ENCODE measurements at places on chromosomes 12 and 14.

DNA sequence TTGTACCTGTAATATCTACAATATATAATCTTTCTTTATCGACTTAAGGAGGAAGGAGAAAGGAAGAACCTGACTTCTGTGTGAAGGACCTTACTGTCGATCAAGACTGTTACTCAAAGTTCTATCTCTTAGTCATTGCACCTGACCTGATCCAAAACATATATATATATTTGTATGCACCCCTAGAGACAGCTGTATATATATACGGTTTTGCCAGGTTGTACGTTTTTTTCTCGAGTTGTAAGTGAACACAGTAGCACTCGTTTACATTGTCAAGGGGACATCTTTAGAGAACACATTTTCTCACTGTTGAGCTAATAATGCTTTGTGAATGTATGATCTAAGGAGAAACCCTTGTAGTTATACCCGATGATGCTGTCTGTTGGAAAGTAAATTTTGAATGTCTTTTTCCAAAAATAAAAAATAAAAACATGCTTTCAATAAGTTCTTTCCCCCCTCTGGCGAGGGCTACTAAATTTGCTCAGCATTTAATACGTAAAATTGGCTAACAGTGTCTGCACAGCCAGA, 536 bp upstream of the SLC35E3 start:
- DNase-seq: no peak

- no peak for DNase-seq
Observed at GRCh38 chr14:38481952-38482678, 226.2 kb upstream of the CLEC14A start.

- DNase-seq: no peak
Observed at GRCh38 chr14:76472199-76472723, 96.3 kb downstream of the ESRRB start.

- DNase-seq: no peak
Observed at GRCh38 chr12:52063082-52063924, 6.5 kb upstream of the ATG101 start.

- no peak for DNase-seq
Observed at GRCh38 chr12:43428088-43428600, 123.9 kb downstream of the ADAMTS20 start.

All from activated T-cell treated with anti-CD3 and anti-CD28 coated beads, Interleukin-2, amount 50 U/mL, for 4 hours (primary cell).